ENCODE measurements at places on chromosomes 13 and 19.
A peak's percentile ranks its signal among the peaks of the same experiment; 100 is the strongest.

DNA sequence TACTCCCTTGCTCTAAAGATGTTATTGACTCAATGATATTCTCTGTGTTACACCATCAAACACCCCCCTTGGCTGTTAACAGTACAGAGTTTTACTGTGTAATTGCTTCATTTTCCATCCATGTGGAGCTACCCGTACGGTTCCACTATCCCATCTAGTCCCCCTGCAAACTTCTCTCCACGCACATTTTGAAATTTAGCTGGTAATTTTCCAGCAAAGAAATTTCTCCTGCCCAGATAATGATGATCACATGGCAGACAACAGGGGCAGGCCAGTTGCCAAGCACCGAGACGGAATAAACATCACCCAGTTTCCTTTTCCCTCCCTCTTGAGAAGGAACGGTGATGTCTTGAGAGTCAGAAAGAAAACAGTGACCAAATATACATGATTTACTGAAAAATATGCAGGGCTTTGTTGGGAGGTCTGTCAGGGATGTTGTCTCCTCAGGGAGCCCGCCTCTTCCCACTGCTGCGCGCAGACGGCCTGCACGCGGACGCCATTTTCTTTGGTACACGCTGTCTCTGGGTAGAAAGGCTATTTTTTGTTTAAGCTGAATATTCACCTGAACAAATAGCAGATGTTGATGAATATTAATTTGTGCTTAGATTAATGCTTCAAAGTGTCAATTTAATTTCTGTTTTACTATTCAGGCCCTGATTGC, 109.9 kb downstream of the OLFM4 start:
- DNase-seq: no peak

DNA sequence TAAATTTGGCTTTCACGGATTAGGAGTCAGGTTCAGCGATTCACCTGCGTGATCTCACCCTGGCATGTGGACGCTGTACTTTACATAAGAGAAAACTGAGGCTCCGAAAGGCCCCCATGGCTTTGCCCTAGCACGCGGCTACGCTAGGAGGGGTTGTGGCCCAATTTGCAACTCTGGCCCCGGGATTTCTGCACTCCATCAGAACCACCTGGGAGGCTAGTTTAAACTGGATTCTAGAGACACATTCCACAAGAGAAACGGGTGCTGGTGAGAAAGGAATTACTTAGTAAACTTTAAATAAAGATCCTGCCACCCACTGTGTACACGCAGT, 6.2 kb downstream of the BCL3 start:
- no peak for DNase-seq

- peak; percentile 43 for DNase-seq
Measured at GRCh38 chr13:20182231-20182846, 10.4 kb downstream of the GJB2 start.

DNA sequence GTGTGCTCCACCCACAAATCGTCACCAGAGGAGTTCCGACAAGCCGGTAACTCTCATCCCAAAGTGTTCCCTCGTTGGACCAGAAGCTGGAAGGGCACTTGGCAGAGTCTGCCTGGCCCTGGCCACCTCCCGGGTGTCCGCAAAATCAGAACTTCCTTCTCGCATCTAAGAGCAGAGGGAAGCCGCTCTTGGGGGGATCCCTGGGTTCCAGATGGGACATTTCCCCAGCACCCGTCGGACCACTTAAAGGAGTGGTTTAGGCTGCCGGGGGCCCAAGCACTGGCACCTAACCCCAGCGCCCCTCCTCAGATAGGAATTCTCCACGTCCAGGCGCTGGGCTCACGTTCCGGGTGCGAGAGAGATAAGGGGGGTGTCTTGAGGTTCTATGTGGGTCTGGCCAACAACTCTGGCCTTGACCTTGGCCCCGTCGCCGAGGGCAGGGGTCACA, 857 bp upstream of the MAP2K7 start:
- no peak for DNase-seq

- DNase-seq: no peak
Measured at GRCh38 chr13:106400289-106400688, 135.2 kb downstream of the EFNB2 start.

DNA sequence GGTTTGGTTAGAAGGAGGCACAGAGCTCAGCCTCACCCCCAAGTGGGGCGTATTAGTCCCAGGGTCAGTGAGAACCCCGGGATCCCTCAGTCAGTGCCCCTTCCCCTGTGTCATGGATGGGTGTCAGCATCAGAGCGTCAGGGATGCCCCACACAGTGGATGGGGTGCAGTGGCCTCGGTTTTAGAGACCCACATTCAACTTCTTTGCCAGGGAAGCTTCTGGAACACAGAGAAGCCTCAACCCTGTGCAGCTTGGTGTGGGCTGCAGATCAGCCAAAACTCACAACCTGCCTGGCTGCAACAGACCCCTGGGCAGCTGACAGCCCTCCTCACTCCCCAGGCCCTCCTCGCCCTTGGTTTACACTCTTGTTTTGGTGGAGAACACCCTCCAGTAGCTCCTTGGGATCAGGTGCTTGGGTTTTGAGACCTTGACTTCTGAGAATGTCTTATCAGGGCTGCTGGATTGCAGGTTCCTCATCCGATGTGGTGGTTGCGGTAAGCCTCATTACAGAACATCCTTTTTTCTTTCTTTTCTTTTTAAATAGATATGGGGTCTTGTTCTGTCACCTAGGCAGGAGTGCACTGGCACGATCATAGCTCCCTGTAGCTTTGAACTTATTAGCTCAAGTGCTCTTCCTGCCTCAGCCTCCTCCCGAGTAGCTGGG, 11.0 kb downstream of the ZNF333 start:
- no peak for DNase-seq

GRCh38 chr19:14354445-14354844, 26.8 kb upstream of the ADGRE5 start:
- no peak for DNase-seq

- no peak for DNase-seq
Measured at GRCh38 chr13:48975101-48975855, 434 bp upstream of the FNDC3A start.

DNA sequence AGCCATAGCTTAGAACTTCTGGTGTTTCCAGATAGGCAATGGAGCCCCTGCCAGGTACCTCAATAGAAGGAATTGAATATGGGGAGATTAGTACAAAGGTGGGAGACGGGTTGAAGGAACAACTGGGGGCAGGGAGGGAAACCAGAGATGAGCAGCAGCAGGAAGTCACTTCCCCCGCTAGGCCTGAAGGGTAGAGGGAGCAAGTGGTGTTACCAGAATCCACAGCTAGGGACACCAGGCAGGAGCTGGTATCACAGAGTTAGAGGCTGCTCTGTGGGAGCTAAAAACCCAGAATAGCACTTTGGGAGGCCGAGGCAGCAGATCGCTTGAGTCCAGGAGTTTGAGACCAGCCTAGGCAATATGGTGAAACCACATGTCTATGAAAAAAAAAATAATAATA, 15.3 kb upstream of the HNRNPUL1 start:
- DNase-seq: no peak

- no peak for DNase-seq
Measured at GRCh38 chr19:48081106-48081505, 29.5 kb downstream of the PLA2G4C start.

DNA sequence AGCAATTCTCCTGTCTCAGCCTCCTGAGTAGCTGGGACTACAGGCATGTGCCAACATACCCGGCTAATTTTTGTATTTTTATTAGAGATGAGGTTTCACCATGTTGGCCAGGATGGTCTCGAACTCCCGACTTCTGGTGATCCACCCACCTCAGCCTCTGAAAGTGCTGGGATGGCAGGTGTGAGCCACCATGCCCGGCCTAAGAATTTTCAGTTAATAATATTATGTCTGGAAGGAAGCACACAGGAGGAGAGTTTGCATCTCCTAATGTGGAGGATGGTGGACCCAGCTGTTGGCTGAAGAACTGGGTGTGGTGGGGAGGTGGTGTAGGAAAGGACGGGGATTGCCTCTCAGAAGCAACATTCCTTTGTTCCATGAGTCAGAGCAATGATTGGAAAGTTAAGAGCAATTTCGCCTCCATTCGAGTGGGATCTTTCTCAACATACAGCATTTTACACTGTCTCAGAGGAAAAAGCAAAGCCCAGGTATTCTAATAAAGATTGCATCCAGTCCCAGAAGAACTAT, 11.9 kb downstream of the PDCD2L start:
- no peak for DNase-seq

DNA sequence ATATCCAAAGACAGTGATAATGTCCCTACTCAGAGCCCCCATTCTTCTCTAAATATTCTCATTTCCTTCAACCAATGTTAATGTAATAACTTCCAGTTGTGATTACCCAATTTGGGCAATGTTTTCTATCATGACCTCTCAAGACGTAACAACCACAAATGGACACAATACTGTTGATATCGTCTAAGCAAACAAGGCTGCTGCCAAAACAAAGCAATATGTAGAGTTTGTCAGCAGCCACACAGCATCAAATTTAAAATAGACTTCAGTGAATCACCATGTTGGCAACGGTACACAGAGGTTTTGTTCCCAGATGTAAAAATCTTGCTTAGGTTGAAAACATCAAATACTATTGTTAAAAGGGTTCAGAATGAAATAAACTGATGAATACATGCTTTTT, 205.1 kb downstream of the DACH1 start:
- no peak for DNase-seq

DNA sequence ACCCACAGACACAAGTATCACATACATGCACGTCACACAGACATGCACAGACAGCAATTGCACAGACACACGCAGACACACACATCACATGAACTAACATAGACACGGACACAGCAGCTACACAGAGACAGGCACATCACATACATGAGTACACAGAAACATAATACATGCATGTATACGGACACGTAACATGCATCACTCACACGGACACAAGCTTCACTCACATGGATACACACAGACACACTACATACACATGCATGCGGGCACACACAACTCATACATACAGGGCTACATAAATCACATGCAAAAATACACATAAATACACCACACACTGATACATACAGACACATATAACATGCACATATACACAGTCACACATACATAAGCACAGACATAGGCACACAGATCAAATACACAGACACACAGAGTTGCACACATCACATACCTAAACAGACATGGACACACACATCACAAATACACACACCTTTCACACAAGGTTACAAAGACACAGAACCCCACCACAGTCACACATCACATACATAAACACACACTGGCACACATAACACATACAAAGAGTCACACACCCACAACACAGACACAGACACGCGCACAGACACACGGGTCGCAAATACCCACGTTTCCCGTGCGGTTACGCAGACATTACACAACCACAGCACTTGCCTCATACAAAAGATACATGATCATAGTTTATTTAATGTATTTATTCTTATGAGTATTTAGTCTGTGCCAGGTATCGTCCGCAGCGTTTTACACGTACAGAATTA, 1.1 kb upstream of the LMTK3 start:
- DNase-seq: no peak

GRCh38 chr19:4676955-4677731, 7.0 kb upstream of the MYDGF start:
- DNase-seq: no peak

DNA sequence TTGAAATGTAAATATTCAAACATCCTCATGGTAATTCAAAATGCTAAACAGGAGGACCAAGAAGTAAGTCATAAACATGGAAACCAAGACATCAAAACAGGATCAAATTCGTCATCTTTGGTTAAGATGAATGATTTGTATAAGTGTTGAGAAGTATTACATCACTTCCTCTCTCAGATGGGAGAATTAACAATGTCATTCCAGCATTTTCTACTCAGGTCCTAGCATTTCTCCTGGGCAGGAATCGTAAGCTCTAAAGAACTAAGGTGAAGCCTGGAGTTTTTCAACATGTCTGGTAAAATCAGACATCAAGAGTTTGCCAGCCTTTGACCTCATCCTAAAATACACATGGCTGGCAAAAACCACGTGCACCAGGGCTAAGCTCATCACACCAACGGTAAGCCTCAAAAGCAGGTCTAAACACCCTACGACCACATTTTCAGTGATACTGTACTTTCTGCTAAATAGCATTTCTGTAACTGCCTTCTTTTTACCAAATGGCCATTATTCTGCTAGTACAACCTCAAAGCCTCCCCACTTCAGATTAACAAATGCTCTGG, 24.8 kb downstream of the RANBP3 start:
- no peak for DNase-seq

GRCh38 chr13:89923736-89924135, 1423.8 kb upstream of the MIR17HG start:
- DNase-seq: no peak

DNA sequence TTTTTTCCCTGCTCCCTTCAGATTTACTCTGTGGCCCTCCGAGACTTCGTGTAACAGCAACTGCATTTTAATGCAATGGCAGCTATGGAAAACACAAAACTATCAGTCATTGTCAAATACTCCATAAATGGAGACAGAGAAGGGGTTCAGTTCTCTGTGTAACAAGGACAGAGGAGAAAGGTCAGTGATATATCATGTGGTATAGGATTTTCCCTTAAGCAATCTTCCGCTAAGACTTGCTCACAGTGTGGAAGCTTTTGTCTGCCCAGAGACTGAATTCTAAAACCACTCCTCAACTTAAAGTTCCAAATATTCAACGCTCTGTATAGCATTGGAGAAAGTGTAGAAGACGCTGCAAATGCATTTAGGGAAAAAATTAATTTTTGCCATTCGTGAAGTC, 111.3 kb upstream of the EDNRB start:
- DNase-seq: no peak

DNA sequence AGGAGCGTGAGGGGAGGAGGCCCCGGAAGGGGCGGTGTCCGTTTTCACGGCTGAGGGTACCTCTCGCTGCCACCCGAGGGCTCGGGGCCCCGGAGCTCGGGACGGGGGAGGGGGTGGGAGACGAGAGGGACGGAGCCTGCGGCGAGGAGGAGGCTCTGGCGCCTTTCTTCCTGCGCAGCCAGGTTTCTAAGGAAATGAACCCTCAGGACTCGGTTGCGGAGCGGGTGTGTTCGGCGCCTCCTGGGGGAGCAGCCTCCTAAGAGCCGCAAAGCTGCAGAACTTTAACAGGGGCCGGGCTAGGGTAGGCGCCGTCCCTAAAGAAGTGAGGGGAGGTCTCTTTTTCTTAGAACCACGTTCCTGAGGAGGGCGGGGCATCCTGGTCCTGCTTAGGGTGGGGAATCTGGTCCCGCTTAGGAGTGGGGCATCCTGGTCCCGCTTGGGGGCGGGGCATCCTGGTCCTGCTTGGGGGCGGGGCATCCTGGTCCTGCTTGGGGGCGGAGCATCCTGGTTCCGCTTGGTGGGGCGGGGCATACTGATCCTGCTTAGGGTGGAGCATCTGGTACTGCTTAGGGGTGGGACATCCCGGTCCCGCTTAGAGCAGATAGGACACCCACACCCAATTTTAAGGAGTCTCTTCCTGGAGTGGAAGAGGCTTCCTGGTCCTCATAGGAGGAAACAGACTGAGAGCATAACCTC, 6.2 kb downstream of the SYT5 start:
- DNase-seq: peak; percentile 49

DNA sequence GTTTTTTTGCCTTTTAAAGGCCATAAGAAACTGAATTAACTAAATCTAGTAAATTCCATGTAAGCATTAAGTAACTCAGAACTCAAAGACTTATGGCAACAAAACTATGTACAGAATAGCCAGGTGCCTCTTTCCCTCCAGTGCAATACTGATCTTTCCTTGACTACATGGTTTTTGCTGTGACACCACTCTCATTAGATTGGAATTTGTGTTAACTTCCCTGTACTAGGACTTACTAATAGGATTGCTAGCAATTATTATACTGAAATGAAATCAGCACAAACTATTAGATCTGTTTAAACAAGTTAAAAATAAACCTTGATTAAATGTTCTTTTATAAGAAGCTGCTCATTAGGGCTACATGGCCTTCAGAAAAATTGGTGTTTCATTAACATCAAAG, 96.3 kb downstream of the DACH1 start:
- DNase-seq: no peak

GRCh38 chr19:57192077-57192420, 749 bp downstream of the ZNF264 start:
- DNase-seq: peak; percentile 7

Data from NCI-H1105 (cell line).